Activated CD8-positive, alpha-beta T cell treated with anti-CD3 and anti-CD28 coated beads, Interleukin-2, amount 10 ng/mL, durations not matched to agents 7 days and 5 days (primary cell): ENCODE measurements at places on chromosomes 4 and X. TPM values are rescaled to one million over a fixed set of nuclear protein-coding genes. Genes with fewer than 3 reads are reported as not detected.

DNA sequence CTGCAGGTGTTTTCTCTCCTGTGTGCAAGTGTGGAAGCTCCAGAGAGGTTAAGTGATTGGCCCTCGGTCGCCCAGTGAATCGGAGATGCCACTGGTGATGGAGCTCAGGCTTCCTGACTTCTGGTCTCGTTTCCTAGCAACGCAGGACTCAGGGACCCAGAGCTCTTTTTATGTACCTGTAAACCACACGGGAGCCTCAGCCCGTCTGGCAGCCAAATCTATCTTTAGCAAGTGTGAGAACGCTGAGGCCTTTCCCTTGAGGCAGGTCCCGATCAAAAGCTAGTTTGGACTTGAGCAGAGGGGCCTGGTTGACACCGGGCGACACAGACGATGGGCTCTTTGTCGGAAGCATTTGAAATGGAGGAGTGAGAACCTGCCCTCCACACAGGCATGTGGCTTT, 116.8 kb downstream of the SORCS2 start:
- DNase-seq, result no peak

DNA sequence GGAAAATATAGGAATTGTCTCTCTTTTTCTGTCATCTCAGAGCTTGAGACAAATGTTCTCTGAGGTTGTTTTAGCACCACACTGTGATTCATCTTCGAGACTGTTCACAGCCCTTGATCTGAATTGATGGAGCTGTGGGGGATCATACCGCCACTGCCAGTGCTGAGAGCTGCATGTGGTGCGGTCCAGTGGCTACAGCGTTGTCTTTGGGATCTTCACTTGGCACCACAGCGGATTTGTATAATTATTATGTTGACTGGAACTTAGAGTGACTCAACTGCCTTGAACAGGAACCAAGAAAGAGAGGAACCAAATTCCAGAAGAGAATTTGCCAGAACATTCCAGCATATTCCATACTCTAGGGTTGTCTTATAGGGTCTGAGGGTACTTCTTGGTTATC, 29.1 kb downstream of the TBL1X start:
- no peak for DNase-seq

- DNase-seq, result no peak
Observed at GRCh38 chr4:120017939-120018692, 48.5 kb downstream of the MAD2L1 start.

GRCh38 chr4:60648774-60649173, 551.4 kb upstream of the ADGRL3 start:
- DNase-seq, result no peak

DNA sequence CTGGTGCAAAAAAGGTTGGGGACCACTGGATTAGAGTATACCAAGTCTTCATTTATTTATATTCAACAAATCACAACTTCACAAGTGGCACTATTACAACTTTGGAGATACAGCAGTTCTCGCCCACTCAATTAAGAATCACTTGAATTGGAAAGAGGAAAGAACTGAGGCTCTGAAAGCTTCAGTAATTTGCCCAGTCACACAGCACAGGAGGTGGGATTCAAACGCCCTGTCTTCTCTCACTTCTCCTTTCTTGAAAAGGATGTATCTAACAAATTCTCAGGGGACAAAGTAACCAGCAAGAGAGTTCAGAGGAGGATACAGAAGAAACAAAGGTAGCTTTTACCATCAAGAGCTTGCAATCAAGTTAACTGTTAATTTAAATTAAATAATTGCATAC, 12.4 kb downstream of the SMIM14 start:
- no peak for DNase-seq

GRCh38 chr4:178427663-178428062, 985.4 kb upstream of the AGA start:
- no peak for DNase-seq

DNA sequence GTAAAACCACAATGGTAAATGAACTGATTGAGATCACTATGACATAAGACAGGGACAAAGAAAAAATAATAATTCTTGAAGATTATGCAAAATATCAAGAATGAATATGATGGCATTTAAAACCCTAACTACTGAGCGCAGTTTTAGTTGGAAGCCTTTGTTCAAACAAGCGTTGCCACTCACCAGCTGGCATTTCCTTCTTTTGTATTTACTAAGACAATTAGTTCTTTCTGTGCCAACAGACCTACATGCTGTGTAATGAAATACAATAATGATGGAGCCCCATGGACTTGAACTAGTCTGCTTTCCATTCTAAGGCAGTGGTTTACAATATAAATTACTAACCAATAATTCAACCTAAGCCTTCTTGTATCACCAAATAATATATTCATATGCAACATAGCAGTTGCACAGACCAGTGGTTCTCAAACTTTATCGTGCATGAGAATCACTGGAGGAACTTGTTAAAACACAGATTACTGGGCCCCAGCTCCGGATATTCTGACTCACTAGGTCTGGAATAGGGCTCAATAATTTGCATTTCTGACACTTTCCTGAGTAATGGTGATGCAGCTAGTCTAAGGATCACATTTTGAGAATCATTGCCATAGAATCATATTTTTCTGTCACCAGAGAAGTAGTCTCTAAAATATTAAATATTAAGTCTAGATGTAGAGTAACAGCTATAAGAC, 196.4 kb upstream of the MAGEB18 start:
- DNase-seq, result no peak

DNA sequence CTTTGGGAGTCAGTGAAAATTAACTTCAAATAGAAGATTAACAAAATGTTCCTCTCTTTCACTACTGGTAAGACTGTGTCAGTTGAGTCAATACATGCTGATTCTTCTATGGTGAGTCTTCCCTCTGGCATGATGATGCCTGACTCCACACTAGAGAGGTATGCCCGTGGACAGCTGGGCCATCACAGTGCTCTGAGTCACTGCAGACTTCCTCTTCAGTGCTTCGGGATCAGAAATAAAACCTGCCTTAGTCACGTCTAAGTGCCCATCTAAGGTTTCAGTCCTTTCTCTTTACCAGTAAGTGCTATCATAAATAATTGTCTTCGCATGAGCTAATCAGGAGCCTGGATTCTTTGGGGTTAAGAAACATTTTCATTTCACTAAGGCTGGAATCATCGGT, 1.6 kb upstream of the ASB5 start:
- DNase-seq, result no peak

- no peak for DNase-seq
Observed at GRCh38 chrX:4663085-4663484, 949.6 kb upstream of the PRKX start.

GRCh38 chr4:62901101-62901500, 1508.1 kb downstream of the TECRL start:
- DNase-seq, result no peak

GRCh38 chrX:72254816-72255215, 16.0 kb upstream of the ERCC6L start:
- no peak for DNase-seq

- no peak for DNase-seq
Observed at GRCh38 chrX:30951003-30951402, 61.9 kb upstream of the TAB3 start.

- no peak for DNase-seq
Observed at GRCh38 chr4:124426279-124426678, 286.3 kb downstream of the ANKRD50 start.

DNA sequence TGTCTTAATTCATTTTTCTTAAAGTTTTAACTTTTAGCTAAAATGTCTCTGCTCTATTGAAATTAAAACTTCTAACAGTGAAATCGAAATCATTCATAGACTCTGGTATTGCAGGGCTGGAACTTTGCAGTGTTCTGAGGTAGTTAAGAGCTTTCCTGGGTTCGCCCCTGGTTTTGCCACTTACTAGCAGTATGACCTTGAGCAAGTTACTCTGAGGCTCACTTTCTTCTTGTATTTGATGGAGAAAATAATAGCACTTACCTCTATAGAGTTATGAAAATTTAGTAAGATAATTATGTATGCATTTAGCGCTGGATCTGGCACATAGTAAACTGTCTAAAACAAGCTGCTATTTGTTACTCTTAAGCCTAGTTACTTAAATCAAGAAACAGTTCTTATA, 1.7 kb downstream of the SLAIN2 start:
- no peak for DNase-seq

GRCh38 chr4:53476232-53477037, 99.0 kb downstream of the FIP1L1 start:
- no peak for DNase-seq

DNA sequence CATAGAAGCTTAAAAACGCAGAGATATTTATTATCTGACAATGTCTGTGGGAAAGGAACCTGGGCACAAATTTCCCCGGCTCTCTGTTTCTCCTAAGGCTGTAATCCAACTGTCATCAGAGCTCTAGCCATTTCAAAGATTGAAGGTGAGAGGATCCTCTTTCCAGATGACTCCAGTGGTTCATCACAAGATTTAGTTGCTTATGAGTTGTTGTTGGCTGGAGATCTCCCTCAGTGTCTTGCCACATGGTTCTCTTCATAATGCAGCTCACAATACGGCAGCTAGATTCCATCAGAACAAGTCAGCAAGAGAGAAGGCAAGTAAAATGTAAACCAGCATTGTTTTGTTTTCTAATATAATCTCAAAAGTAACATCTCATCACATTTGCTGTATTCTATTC, 369.4 kb downstream of the GASK1B start:
- DNase-seq, result no peak

- DNase-seq, result no peak
Observed at GRCh38 chr4:113440371-113440770, 321.2 kb downstream of the CAMK2D start.

DNA sequence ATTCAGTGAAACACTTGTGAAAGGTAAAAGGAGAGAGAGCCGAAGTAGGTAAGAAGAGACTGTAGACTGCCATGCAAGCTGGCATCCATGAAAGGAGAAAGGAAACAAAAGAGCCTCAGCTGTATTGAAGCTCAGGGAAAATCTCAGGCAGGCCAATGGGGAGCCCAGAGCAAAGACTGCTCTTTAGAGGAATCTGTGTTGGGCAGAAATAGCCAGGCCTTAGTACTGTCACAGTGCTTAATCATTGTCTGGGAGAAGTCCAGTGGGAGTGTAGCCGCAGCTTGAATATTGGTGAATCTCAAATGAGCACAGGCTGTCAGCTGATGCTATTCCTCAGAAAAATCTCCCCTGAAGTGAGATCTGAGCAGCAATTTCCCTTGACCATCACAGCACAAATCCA, 27.6 kb downstream of the CYLC1 start:
- no peak for DNase-seq

The DGAT2L6 gene
- not detected for total RNA-seq

The BMPR1B gene
- total RNA-seq, result not detected

The BEX2 gene
- 5.3 TPM for total RNA-seq

The SH3D19 gene
- not detected for total RNA-seq

The C4orf36 gene
- not detected for total RNA-seq

The LPAR4 gene
- total RNA-seq, result not detected

The USP17L26 gene
- total RNA-seq, result not detected

The TMPRSS11B gene
- not detected for total RNA-seq

The ZNF732 gene
- total RNA-seq, result not detected

The FAM9B gene
- not detected for total RNA-seq

The F9 gene
- not detected for total RNA-seq

The SMIM31 gene
- not detected for total RNA-seq

The CPLX1 gene
- total RNA-seq, result 0.39 TPM
